Activated CD8-positive, alpha-beta T cell treated with anti-CD3 and anti-CD28 coated beads, Interleukin-2, amount 10 ng/mL, durations not matched to agents 7 days and 5 days (primary cell): ENCODE measurements at places on chromosomes 13 and 19.
A peak's percentile ranks its signal among the peaks of the same experiment; 100 is the strongest.

GRCh38 chr13:113882267-113882630, 18.4 kb upstream of the GAS6 start:
- no peaks in the 10 kb centered on the region for H3K36me3 ChIP-seq
- H3K4me1 ChIP-seq, result peaks cover 24% of the 10 kb centered on the region
- H3K4me3 ChIP-seq, result no peak overlapping the region
- peak; percentile 17 for DNase-seq
- H3K27ac ChIP-seq, result no peak overlapping the region
- H3K27me3 ChIP-seq, result peaks cover 4% of the 10 kb centered on the region

GRCh38 chr19:29694669-29695627, 20.1 kb downstream of the C19orf12 start:
- no peaks in the 10 kb centered on the region for H3K36me3 ChIP-seq
- no peaks in the 10 kb centered on the region for H3K27me3 ChIP-seq
- DNase-seq, result peak; percentile 88
- peak overlapping the region; percentile 77 for H3K27ac ChIP-seq
- H3K4me1 ChIP-seq, result peaks cover 20% of the 10 kb centered on the region

DNA sequence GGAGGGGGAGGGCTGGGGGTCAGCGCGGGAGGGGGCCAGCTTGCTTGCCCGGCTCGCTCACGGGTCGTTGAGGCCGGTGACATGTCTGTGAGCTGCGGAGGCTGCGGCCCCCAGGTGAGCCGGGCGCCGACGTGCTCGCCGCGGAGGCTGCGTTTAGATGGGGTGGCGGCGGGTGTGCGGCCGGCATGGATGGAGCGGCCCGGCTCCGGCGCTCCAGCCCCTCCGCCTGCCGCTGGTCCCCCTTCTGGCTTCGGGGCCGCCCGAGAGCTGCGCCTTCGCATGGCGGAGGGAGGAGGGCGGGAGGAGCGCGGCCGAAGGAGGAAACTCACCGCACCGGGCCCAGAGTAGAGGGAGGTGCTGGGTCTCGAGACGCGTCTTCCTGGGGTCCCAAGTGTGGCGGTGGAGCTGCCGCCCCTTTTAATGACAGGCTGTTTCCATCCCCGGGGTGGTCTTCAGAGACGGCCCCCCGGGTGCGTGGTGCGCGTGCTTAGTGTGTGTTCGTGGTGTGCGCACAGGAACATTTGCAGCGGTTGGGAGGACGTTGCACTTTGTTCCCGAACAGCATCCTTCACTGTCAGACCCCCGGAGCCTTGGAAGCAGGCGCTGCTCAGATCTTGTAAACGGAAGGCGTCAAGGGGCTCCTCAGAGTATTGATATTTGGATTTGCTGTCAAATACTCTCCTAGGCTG, at the start of gene AKAP11:
AKAP11 (plus strand) TSS at position 38 of the 689 bp plus-strand sequence. CDS start 14,197 bp downstream, outside the sequence.
- peak within 1 kb of the TSS; percentile 96 for H3K27ac ChIP-seq
- H3K27me3 ChIP-seq, result no peaks in the 10 kb centered on the region
- peak within 1 kb of the TSS; percentile 98 for H3K4me3 ChIP-seq
- H3K36me3 ChIP-seq, result peaks cover 21% of the 10 kb centered on the region
- peak; percentile 60 for DNase-seq

- no peaks in the 10 kb centered on the region for H3K4me1 ChIP-seq
- H3K27me3 ChIP-seq, result no peaks in the 10 kb centered on the region
- H3K27ac ChIP-seq, result no peak overlapping the region
- H3K4me3 ChIP-seq, result no peak overlapping the region
Measured at GRCh38 chr19:31316201-31316951, 32.9 kb downstream of the TSHZ3 start.

DNA sequence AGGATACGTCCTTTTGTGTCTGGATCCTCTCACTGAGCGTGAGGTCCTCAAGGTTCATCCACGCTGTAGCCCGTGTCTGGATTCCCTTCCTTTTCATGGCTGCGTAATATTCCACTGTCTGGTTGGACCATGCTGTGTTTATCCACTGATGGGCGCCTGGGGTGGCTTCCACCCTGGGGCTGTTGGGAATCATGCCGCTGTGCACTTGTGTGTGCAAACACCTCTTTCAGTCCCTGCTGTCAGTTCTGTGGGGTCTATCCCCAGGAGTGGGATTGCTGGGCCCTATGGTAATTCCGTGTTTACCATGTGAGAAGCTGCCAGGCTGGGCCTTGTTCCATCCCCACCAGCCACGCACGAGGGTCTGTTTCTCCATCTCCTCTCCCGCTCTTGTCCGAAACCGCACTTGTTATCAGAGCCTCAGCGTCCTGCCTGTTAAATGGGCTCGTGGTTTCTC, 98.6 kb downstream of the GADD45B start:
- H3K4me3 ChIP-seq, result no peak overlapping the region
- H3K4me1 ChIP-seq, result peaks cover 11% of the 10 kb centered on the region
